Common myeloid progenitor, CD34-positive (primary cell): ENCODE measurements at places on chromosomes 12 and 14.

DNA sequence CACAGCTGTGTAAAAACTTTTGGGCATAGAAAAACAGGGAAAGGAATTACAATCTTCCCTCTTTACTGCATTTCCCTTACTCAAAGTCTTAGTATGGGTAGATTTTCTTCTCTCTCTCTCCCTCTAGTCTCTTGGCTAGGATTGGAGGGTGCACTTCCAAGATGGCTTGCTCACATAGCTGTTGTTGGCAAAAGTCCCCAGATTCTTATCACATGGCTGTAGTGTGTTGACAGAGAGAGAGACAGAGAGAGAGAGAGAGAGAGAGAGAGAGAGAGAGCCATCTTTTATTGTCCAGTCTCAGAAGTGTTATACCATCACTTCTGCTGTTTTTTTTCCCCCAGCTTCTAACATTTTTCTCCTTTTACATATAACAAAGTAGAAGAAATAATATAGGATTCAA, 6.3 kb upstream of the OR4E2 start:
- H3K27me3 ChIP-seq = no peaks in the 10 kb centered on the region
- no peaks in the 10 kb centered on the region for H3K36me3 ChIP-seq
- H3K27ac ChIP-seq = no peak overlapping the region
- no peaks in the 10 kb centered on the region for H3K4me1 ChIP-seq
- no peak overlapping the region for H3K4me3 ChIP-seq

DNA sequence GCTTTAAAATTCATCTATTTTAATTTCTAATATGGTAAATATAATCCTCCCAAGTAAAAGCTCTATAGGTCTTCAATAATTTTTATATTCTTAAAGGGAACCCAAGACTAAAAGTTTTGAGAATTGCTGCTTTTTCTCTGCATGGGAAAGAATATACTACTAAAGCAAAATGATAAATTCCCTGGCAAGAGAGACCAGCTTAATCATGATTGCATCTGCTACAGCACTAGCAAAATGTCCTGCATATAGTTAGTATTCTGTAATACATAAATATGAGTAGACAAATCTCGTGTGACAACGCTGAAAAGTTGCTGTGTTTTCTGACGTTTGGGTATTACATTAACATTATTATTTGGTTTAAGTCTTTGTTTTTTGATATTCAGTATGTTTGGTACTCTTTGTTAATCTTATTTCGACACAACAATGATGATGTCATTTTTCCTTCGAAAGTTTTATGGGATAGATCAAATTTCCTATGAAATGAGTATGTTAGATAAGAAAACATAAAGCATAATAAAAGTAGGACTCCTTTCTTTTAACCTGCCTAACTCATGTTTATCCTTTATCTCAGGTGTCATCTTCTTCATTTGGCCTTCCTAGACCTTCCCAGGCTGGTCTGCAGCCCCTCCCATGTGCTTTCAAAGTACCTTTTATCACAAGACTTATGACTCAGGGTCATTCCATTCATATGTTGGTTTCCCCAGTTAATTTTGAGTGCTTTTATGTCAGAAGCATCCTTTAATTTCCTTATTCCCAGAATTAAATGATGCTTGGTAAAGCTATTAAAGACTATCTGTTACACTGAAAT, 321.9 kb downstream of the RAD51B start:
- H3K4me1 ChIP-seq = peaks cover 46% of the 10 kb centered on the region

GRCh38 chr12:96103067-96103644, 67.8 kb upstream of the LTA4H start:
- peak overlapping the region; percentile 33 for H3K27ac ChIP-seq
- H3K4me3 ChIP-seq = peak overlapping the region; percentile 31
- peak; percentile 93 for DNase-seq
- no peaks in the 10 kb centered on the region for H3K36me3 ChIP-seq

- H3K27ac ChIP-seq = no peak overlapping the region
- no peak overlapping the region for H3K4me3 ChIP-seq
- no peaks in the 10 kb centered on the region for H3K36me3 ChIP-seq
- DNase-seq = no peak
- no peaks in the 10 kb centered on the region for H3K4me1 ChIP-seq
These were observed 113.7 kb upstream of the RTL1 start for GRCh38 chr14:101017209-101017608.

- no peaks in the 10 kb centered on the region for H3K27me3 ChIP-seq
- no peaks in the 10 kb centered on the region for H3K36me3 ChIP-seq
- no peak overlapping the region for H3K27ac ChIP-seq
- no peak for DNase-seq
- H3K4me3 ChIP-seq = no peak overlapping the region
These were observed 91.5 kb upstream of the SLC35F4 start for GRCh38 chr14:57957441-57957840.

- no peaks in the 10 kb centered on the region for H3K36me3 ChIP-seq
- no peaks in the 10 kb centered on the region for H3K27me3 ChIP-seq
- no peak overlapping the region for H3K4me3 ChIP-seq
- DNase-seq = no peak
- H3K4me1 ChIP-seq = no peaks in the 10 kb centered on the region
These were observed 104.6 kb downstream of the NELL2 start for GRCh38 chr12:44771485-44772021.

GRCh38 chr12:118922405-118922804, 58.9 kb upstream of the SRRM4 start:
- H3K27me3 ChIP-seq = no peaks in the 10 kb centered on the region
- DNase-seq = no peak
- no peaks in the 10 kb centered on the region for H3K36me3 ChIP-seq
- no peak overlapping the region for H3K27ac ChIP-seq

DNA sequence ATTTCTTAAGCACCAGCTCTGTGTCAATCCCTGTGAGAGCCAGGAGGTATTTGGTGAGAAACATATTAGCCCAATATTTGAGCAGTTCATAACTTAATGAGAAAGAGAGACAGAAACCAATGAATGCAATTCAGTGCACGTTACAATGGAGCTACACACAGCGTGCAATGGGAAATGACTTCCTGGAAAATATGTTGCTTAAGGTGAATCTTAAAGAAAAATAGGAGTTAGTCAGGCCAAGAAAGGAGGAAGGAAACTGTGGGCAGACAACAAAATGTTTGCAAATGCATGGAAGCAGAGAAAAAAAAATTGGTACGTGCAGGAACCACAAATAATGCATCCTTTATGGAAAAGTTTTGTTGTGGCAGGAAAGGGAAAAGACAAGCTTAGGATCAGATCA, 481.7 kb downstream of the BCAT1 start:
- no peaks in the 10 kb centered on the region for H3K36me3 ChIP-seq
- no peak overlapping the region for H3K27ac ChIP-seq
- no peak for DNase-seq
- no peaks in the 10 kb centered on the region for H3K27me3 ChIP-seq
